ENCODE measurements at places on chromosomes 11 and 22.

GRCh38 chr22:31911565-31912406 lies 32.5 kb upstream of the YWHAH start:
- DNase-seq, result no peak

DNA sequence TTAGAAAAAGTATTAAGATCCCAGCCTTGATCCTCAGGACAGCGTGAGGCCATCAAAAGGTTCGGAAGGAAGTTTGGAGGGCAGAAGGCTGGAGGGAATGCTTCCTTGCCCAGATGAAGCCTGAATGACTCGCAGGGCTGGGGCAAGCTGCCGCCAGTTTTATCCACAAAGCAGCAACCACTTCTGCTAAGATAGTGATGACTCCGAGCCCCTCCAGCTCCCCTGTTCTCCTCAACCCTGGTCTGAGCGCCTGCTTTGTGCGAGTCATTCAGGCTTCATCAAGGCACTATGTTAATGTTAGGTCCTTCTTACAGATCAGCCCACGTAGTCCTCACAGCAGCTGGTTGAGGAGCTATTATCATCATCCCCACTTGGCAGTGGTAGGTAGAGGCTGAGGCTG lies 158.8 kb downstream of the COMMD9 start:
- DNase-seq, result no peak

GRCh38 chr11:107196732-107197131 lies 178.5 kb upstream of the GUCY1A2 start:
- no peak for DNase-seq

GRCh38 chr11:101407324-101407723 lies 176.5 kb downstream of the TRPC6 start:
- no peak for DNase-seq

DNA sequence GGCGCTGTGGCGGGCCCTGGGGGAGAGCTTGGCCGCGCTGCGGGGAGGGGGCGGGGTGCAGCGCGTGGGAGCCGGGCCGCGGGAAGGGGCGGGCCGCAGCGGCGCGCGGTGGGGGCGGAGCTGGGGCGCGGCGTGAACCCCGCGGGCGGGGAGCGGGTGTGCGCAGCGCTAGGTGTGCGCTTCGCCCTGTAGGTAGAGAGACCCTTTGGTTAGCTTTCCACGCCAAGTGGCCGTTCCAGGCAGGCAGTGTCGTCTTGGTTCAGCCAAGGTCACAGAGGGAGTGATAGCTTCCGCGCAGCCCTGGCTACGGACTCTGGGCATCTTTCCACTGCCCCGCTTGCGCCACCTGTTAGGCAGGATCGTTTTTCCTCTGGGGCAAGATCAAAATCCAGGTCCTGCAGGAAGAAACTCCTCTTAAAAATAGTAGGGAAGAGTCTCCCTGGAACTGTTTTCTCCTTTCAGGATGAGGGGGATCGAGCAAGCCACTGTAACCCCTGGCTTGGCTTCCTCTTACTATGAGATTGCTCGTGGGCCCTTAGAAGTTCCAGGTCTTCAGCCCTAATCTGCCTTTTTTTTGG lies 434 bp downstream of the BANF1 start:
- no peak for DNase-seq

Data from SJSA1 (cell line).